ENCODE measurements at places on chromosomes 5 and 9. TPM values are rescaled to one million over a fixed set of nuclear protein-coding genes. Genes with fewer than 3 reads are reported as not detected.

DNA sequence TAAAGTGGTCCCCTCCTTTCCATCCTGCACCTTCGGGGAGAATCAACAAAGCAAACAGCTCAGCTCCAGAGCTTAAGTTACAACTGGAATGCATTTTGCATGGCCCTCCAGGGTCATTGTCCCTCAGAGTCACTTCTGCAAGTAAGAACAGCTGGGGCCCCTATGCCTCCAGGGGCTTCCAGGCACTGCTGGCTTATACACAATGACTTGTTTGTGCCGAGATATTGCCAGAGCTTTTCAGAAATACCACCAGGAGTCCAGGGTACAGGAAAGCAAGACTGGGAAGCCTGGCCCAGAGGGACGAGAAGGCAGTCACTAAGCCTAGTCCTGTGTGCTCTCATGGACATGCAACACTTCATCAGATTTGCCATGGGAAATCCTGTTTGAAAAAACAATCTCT, 11.3 kb downstream of the FRMD3 start:
- no peak for DNase-seq

DNA sequence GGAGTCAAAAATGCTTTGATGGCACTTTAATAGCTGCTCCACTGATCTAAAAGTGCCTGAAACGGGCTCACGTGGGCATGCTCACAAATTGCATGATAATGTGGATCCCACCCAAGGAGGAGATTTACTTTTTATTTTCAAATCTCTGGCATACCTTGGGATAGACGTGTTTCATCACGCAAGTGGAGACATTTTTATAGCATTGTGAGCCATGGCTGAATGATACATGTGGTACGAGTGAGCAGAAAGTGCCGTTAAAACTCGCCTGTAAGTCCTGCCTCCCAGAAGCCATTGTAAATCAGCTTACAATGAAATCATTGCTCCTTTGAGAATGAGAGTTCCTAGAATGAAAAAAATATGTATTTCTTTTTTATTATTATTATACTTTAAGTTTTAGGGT, 514.7 kb downstream of the MAT2B start:
- no peak for DNase-seq

IQGAP2 gene
- 7.8 TPM for total RNA-seq

PCDH12 gene
- total RNA-seq, result 11.1 TPM
